ENCODE measurements at places on chromosomes 3 and 15.
A peak's percentile ranks its signal among the peaks of the same experiment; 100 is the strongest.

GRCh38 chr15:29740692-29741311 lies 81.5 kb downstream of the TJP1 start:
- DNase-seq: no peak

- DNase-seq: no peak
These were observed 476.7 kb upstream of the CBLB start for GRCh38 chr3:106345353-106346027.

DNA sequence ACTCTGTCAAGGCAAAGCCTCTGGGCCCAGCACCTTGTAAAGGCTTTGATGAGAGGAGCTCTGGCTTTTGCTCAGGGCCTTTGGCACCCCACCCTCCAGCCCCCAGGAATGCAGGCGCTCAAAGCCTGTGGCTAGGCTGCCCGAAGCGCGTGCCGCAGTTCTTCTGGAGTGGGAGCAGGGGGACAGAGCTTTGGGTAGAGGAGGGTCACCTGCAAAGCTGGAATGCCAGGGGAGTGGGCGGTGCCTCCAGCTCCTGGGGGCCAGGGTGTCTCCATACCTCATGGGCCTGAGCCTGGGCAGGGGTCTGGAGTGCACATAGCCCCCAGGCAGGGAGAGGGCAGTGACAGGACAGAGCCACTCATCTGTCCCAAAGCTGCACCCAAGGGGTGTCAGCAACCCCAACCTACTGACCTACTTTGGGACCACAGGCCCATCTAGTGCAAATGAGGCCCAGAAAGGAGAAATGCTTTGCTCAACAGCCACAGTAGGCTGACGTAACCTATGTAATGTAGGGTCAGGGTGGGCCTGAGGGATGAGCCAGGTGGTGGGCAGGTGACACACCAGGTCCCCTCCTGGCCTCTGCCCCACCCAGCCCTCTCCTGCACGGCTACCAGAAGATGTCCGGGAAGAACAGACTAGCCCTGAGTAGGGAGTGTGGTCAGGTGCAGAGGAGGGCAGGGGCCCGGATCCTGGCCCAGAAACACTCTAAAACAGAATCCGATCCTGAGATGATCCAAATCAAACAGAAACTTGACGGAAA lies 2.2 kb upstream of the CALML4 start:
- DNase-seq: no peak

DNA sequence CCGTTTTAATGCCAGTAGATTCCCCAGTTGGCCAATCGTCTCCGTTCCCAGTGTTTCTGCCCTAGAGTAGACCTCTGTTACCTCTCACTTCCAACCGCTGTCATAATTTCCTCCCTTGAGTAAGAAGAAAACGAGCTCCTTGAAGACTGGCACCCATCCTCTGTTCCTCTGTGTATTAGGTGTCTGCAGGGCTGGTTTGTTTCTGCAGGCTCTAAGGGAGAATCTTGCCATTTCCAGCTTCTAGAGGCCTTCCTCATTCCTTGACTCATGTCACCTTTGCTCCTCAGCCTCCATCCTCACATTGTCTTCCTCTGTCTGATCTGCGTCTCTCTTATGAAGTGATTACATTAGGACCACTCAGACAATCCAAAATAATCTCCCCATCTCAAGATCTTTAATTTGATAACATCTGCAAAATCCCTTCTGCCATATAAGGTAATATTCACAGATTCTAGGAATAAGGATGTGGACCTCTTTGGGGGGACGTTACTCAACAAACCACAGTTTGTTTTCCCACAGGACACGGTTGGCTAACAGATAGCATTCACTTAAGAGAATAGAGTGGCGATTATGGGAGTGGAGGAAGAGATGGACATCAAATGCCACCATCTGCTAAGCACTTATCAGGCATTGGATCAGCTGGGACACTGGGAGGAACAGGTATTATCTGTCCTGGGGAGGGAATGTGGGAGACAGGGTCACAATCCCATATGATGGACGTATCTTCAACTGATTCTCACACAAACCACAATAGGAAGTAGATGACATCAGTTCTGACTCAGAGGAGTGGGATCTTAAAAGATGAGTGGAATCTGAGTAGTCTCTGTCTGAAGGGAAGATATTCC lies 17.1 kb downstream of the ARHGAP31 start:
- DNase-seq: no peak

GRCh38 chr3:146160321-146160963 lies 542 bp downstream of the PLOD2 start:
- peak; percentile 19 for DNase-seq

DNA sequence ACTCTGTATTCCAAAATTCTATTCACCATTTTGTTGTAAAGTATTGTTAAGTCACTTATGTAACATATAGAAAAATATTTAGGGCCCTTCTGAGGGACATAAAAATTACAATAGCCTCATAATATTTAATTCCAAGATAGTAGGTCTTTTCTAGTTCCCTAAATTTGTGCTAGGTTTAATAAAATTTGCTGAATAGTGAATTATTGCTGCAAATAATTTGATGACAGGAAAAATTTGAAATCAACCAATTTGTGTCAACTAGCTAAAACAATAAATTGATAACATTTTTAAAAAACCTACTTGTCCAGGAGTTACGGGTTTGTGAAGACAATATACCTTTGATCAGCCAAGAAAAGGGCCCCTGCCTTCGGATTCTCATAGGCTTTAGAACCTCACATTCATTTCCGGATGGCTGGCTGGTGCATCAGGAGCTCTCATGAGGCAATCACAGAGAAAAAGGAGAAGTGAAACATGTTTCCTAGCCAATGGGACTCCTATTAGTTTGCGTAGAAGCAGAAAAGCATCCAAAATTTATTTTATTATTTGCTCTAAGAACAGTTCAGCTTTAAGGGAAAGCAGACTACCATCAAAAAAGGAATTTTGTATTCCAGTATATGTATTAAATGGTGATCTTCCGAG lies 177.2 kb downstream of the LRRC3B start:
- no peak for DNase-seq

- no peak for DNase-seq
These were observed 143.6 kb upstream of the SLITRK3 start for GRCh38 chr3:165339753-165340152.

DNA sequence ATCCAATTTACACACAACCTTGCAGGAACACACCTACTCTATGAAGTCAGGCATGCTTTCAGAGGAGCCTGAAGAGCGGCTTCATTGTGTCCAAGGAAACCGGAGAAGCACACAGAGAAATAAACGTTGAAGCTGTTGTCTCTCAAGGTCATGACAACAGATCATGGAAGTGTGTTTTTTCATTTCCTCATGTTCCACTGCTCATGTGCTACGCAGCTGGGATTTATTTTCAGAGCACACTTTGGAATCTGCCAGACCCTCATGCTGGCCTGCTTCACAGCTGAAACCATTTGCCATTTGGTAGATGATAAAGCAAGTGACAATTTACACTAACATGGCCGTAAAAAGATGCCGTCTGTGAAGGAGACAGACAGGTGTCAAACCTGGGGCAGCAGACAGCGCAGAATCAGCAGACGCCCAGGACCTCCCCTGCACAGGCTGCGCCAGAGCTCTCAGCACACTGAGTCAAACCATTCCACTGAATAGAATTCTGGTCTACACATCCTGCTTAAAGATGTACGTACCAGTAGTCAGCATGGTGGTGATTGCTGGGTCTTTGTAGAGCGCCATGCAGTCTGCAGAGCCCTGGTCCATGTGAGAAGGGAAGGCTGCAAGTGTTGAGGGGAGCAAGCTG lies 99.3 kb downstream of the ARNT2 start:
- DNase-seq: no peak

DNA sequence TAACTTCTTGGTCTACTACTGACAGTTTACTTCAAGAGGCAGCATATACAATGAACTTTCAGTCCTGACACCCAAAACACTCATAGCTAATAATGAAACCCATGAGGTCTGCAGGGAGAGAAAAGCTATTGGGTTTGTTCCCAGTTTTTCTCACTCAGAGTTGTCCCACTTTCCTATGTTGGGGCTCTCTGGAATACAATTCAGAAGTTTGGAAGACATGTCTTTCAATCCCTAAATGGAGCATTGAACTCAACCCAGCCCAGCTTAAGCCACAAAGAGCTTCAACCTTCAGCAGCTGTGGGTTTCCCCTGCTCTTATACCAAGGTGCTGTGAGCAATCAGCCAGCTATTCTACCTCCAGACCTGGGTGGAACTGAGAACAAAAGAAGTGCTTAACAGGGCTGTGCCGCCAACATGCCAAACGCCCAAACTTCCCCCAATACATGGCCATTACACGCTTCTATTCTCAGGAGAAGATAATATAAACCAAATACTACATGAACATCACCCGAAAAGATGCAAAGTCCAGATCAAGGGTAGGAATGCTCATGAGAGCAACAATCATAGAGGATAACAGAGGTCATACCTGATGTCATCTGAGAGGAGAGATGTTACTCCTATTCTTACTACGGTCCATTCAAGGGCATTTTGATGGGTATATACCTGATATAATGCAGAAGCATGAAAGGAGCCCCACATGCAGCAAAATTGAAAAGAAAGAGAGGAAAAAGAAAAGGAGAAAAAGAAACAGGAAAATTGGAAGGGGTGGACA lies 131.2 kb upstream of the TGFBR2 start:
- peak; percentile 24 for DNase-seq

DNA sequence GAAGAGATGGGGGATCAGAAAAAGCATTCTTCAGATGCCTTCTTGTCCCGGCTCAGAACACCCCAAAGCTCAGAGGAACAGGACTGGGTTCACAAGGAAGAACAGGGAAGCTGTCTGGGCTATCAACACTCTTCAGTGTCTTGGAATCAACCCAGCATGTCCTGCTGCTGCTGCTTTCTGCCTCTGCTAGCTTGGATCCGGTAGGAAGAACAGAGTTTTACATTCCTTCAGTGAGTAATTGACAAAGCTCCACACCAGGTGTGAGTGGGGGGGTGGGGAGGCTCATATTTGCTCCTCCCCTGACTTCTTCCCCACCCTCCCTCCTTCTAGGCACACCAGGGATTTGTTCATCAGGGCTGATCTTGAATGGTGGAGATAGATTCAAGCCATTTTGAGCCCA lies 13.1 kb upstream of the ETV5 start:
- DNase-seq: no peak

- DNase-seq: no peak
These were observed 24.1 kb downstream of the CCNL1 start for GRCh38 chr3:157135671-157136396.

- DNase-seq: no peak
These were observed 41.0 kb upstream of the PRICKLE2 start for GRCh38 chr3:64266065-64266931.
